ENCODE measurements at places on chromosomes 1 and 21.

- no peak for DNase-seq
Observed at GRCh38 chr1:171595324-171595723, 26.7 kb upstream of the MYOCOS start.

- no peak for DNase-seq
Observed at GRCh38 chr1:237093691-237094090, 51.7 kb downstream of the RYR2 start.

DNA sequence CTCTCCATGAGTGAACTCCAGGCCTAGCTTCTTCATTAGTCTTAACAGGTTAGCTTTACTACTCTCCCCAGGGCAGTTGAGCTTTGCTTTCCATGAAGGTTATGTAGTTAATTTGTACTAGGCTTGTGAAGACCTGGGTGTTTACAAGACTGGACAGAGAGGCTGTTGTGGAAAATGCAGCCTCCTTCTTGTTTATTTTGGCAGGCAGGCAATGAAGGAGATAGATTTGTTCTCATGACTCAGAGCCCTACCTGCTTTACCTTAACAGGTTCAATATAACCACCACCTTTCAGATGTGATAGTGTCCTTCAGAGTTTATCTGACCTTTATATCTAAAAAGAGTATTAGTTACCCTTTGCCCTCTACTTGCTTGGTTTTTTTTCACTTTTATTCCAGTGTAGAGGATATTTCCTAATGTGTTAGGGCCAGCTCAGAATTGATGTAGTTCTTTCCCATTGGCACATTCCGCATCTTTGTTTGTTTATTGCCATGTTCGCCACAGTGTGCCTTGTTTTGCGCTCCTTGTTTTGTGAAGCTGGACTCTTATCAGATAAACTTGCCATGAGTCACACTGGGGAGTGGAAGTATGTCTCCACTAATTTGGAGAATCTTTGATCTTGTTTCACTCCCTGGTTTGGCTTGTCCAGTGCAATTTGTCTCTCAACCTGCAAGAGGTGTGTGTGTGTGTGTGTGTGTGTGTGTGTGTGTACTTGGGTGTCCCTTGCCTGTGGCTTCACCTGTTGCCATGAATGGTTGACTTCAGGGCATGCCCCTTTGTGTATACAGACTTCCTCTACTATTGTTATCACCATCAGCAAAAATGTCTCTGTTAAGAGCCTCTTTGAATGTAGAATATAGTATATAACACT is 87.4 kb upstream of the MACF1 start:
- no peak for DNase-seq

DNA sequence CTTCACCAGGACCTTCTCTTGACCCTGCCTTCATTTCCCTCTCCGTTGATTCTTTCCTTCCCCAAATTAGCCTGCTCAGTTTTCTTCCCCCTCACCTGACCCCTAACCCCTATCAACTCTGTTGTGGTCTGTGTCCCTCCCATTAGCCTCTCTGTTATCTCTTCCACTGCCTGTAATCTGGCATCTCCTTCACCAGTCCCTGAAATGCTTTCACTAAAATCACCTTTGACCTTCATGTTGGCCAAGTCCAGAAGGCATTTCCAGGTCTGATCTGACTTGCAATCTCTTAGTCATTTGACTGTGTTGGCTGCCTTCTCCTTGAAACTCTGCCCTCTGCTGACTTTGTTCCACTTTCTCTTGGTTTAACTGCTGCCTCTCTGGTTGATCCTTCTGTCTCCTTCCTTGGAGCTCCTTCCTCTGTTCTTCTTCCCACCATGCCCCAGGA is 28.2 kb downstream of the ATP8B2 start:
- DNase-seq = no peak

DNA sequence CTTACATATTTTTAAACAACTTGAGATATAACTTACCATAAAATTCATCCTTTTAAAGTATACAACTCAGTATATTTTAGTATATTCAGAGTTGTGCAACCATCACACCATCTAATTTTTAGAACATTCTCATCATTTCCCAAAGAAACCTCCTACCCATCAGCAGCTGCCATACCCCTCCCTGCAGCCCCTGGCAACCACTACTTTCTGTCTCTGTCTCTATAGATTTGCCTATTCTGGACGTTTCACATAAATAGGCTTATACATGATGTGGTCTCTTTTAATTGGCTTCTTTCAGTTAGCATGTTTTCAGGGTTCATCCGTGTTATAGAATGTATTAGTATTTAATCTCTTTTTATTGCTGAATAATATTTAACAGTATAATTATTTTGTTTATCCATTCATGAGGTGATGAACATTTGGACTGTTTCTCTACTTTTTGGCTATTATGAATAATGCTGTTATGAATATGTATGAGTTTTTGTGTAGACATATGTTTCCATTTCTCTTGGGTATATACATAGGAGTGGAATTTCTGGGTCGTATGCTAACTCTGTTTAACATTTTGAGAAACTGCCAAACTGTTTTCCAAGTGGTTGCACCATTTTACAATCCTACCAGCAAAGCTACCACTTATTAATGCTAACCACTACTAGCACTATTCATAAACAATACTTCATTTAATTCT is 29.5 kb downstream of the WDR26 start:
- no peak for DNase-seq

- DNase-seq = no peak
Observed at GRCh38 chr1:200486634-200487033, 76.8 kb upstream of the ZNF281 start.

Data from NCI-H1092 (cell line).